Myometrial cell (primary cell): ENCODE measurements at places on chromosomes 11 and 22. TPM values are rescaled to one million over a fixed set of nuclear protein-coding genes. Genes with fewer than 3 reads are reported as not detected.

FAR1 gene
- total RNA-seq, result 24.1 and 27.1 TPM in 2 replicates

FOLH1 gene
- total RNA-seq, result not detected in 2 replicates

CHST1 gene
- 1.1 and 1.4 TPM in 2 replicates for total RNA-seq

PACSIN2 gene
- 42.1 and 50.0 TPM in 2 replicates for total RNA-seq

SYT7 gene
- 1.6 and 1.7 TPM in 2 replicates for total RNA-seq

MRGPRE gene
- total RNA-seq, result not detected in 2 replicates

BBS1 gene
- total RNA-seq, result 30.8 and 39.8 TPM in 2 replicates
